CD8-positive, alpha-beta memory T cell (primary cell): ENCODE measurements at places on chromosomes 3 and 15. TPM values are rescaled to one million over a fixed set of nuclear protein-coding genes. Genes with fewer than 3 reads are reported as not detected.

GRCh38 chr3:168532135-168532534, 436.4 kb upstream of the GOLIM4 start:
- DNase-seq = no peak

GRCh38 chr3:119676020-119676419, 1.2 kb downstream of the COX17 start:
- no peak for DNase-seq

DNA sequence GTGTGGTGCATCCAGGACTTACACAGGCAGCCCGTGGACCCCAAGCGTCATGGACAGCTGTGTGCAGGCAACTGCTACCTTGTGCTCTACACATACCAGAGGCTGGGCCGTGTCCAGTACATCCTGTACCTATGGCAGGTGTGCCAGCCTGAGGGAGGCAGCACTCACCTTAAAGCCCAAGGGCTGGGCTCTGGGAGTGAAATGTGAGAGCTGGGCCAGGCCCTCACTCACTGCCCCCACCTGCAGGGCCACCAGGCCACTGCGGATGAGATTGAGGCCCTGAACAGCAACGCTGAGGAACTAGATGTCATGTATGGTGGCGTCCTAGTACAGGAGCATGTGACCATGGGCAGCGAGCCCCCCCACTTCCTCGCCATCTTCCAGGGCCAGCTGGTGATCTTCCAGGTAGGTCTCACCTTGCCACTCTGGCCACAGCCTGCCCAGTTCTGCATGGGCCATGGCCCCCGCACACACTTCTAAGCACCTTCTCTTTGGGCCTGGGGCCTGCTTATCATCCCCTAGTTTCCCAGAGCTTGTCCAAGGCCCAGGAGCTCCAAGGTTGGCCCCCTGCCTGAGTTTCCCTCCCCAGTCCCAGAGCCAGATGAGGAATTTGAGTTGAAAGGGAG, 11.0 kb downstream of the VILL start:
- no peak for DNase-seq

DNA sequence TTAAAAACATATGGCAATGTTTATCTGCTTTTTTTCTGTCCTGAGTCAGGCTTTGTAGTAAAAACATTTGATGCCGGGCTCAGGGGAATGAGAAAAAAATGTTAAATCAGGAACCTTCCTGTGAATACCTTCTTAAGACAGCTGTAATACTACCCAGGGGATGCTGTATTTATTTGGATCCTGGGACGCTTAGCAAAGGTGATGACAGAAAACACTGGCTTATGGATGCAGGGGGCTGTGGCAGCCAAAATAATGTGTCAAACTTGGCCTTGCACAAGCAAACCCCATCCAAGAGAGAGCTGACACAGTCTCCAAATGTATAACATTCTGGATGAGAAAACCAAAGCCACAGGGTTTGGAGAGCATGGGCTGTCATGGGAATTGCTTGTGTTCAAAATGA, 438.2 kb upstream of the PROK2 start:
- DNase-seq = no peak

CTXN2 gene
- not detected for total RNA-seq

DNA sequence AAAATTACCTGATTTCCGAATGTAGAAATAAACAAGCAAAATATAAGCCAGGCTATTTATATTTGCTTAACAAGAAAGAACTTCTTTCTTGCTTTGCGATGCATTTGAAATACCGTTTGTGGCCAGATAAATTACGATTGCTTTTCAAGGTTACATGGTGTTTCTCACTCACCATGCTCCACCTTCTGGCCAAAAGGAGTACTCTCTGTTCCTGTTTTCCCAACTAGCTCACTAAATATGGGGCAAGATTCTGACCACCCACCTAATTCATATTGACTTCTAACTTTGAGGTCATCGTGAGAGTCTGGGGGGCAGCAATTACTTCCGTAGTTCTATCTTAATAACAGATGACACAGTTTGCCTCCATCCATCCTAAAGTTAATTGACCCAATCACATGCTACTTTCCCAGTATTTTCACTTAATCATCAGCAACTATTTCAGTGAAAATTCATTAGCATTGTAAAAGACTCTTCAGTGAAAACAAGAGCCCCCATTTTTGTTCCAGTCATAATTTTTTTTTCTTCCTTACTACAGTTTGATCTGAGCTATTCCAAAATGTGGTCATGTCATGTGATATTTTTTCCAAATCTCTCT, 25.9 kb downstream of the ACP3 start:
- no peak for DNase-seq

GRCh38 chr3:137065381-137065780, 107.6 kb downstream of the IL20RB start:
- DNase-seq = no peak

GRCh38 chr3:106380232-106380631, 511.4 kb upstream of the CBLB start:
- DNase-seq = no peak

- DNase-seq = no peak
Measured at GRCh38 chr3:15405448-15406050, 21.8 kb downstream of the METTL6 start.

DNA sequence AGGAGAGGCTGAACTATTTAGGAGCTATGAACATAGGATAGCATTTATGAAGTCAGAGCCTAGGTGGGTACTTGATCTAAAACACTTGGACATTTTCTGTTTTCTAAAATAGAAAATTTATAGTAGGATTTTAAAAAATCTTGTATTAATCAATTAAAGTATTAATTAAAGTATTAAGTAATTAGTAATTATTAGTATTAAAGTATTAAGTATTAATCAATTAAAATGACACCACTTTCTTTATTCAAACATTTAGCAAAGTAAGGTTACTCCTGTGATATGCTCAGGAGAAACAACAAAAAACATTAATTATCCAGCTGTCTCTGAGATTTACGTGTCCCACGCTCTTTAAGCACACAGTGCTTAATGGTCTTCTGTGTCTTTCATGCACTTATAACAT, 32.2 kb downstream of the CHCHD4 start:
- DNase-seq = no peak

ACTR8 gene
- 34.7 TPM for total RNA-seq

DNA sequence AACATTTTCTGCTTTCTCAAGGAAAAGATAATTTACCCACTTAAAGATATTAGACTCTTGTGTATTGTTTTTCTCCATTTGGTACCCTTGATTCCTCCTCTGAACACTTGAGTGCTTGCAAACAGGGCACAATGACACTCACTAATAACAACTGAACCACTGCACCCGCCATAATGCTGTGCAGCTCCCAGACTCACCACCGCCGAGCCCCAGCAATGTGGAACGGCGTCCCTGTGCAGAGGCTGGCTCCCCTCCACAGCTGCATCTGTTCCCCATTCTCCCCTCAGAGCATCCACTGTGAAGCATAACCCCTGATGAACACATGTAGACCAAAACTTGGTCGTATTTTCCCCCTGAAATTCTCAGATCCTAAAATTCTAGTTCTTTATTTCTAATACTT, 276.2 kb upstream of the PLSCR5 start:
- DNase-seq = no peak

GRCh38 chr3:71026634-71027578, 556.6 kb downstream of the FOXP1 start:
- DNase-seq = no peak

PGBD4 gene
- total RNA-seq = 2.8 TPM
